ENCODE measurements at places on chromosomes 4 and X. TPM values are rescaled to one million over a fixed set of nuclear protein-coding genes. Genes with fewer than 3 reads are reported as not detected.

Gene P2RY4
- 0.06 TPM for polyA plus RNA-seq

GRCh38 chr4:38128478-38129459, 168.6 kb downstream of the PTTG2 start:
- DNase-seq: no peak

DNA sequence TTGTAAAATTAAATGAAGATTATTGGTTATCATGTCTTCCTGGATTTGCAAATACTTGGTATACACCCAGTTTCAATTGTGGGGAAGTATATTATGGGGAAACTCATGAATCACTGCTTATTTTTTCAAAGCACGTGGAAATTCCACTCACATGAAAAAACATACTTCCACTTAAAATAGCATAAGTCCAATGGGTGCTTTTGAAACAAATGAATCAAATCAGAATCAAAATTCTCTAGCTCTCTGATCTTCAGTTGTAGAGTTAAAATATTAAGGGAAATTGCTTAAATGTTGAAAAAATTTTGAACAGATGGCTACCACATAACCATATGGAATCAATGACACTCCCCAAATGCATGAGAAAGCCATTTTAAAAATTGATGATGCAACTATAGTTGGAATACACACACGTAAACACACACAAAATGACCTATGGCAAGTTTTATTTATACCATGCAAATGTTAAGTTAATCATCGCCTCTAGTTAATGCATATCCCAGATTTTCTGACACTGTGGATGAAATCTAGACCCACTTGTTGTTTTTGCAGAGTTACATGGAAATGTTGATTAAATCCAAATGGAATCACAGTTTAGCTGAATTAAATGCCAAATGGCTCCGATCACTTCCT, 93.2 kb downstream of the ARSF start:
- DNase-seq: no peak

GRCh38 chr4:157514711-157515110, 294.2 kb downstream of the GRIA2 start:
- no peak for DNase-seq

Gene PABPC1L2B
- not detected for polyA plus RNA-seq

Gene HERC5
- polyA plus RNA-seq: 6.5 TPM

All from urinary bladder (tissue), 4 donors.